ENCODE measurements at places on chromosomes 1 and 21.

- DNase-seq: no peak
These were observed 31.6 kb downstream of the ADARB1 start for GRCh38 chr21:45105906-45106485.

GRCh38 chr1:5720936-5721335 is 271.3 kb downstream of the NPHP4 start:
- no peak for DNase-seq

DNA sequence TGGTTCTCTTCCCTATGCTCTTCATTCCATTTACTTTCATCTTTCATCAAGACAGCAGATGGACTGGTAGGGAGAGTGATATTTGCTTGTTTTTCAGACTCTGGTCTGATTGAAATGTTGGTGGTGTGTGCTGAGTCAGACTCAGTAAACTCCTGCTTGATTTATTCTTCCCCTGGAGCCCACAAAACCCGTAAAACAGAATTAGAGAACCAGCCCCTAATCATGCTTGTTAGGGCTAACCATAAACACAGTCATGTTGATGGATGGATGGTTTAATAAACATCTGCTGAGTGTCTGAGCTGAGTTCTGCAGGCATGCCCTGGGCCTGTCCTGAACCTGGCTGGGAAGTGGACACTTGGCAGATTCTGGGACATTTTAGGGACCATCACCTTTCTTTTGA is 24.8 kb downstream of the NOS1AP start:
- DNase-seq: no peak

GRCh38 chr1:43962324-43962723 is 7.5 kb upstream of the DPH2 start:
- DNase-seq: no peak

DNA sequence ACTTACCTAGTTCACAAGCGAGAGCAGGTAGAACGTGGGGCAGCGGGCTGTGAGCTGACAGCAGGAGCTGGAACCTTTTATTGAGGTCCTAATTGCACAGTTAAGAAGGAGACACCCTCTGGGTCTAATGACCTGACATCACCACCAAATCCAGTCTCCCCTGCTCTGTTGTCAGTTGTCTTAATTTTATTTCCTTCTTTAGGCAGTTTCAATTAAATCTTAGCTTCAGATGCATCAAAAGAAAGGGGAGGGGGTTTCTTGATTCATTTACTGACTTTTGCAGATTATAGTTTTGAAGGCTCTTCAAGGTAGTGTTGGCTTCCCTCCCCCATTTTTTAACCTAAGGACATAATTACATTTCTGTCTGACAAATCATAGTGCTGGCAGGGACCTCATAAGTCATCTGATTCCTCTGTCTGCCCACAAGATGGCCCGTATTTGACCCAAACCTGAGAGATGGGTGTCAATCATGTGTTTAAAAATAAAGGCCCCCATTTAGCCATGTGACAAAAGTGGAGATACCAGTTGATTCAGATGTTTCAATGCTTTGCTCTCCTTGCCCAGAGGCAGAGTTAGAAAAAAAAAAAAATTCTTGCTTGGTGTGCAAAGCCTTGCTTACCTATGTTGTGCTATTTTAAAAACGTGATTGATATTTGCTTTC is at the start of gene TCHHL1:
TSS of gene TCHHL1 (minus strand) at position 51 of the 661 bp plus-strand sequence. CDS start 921 bp downstream, outside the sequence.
- no peak for DNase-seq

DNA sequence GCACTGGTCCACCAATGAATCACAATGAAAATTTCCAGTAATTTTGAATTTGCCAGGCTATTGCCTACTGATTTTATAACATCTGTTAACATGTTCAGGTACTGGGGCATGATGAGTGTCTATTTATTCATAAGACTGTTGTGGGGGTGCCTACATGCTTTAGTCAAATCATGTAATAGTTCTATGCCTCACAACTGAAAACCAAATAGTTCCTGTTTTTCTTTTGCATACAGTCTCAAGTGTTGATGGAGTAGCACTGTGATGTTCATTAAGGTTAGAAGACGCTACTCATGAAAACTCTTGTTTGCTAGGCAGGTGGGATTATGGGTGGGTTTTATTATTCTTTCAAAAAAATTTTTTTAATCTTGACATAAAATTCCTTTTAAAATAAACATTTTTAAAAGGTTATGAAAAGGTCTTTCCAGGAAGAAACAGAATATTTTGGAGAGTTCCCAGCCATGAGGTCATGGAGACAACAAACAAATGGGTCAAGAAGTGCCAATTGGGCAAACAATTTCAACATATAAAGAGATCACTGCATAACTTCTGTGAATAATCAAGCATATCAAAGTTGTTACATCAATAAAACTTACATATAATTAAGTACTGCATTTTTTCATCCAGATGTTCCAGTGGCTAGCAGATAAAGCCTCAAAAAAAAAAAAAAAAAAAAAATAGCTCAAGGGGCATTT is 40.2 kb upstream of the NHLH2 start:
- DNase-seq: no peak

GRCh38 chr1:18949686-18950400 is 6.6 kb downstream of the IFFO2 start:
- no peak for DNase-seq

GRCh38 chr1:116987256-116987555 is 14.4 kb upstream of the CD101 start:
- DNase-seq: peak; percentile 35

DNA sequence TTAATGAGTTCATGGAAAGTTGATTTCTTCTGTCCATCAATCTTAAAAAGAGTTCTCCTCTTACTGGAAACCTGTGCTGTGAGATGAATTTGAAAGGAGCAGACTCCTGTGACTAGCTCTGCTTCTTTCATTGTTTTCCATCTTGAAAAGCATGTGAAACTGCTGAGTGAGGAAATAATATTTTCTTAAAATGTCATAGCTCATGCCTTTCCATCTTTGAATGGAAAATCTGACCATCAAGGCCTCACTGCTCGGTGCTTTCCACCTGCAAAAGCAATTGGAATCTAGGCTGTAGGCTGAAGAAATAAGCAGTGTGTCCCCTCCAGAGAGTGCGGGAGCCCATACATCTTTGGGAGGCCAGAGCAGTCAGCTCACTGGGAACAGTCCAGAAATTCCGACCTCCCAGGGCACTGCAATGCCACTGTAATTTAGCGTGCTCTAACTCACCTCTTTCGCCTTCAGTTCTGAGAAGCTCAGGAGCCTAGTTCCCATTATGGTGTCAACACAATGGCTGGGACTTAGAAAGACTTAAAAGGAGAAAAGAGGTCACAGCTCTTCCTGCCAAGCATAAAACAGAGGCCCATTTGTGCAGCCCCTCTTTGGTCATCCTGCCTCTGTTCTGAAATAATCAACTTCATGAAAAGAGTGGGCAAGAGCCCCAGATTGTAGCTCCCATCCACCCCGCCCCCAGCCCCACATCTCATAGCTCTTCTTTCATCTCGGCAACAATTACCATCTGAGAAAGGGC is 50.4 kb upstream of the F3 start:
- no peak for DNase-seq

- no peak for DNase-seq
These were observed 19.6 kb downstream of the HSF2BP start for GRCh38 chr21:43639470-43640353.

- no peak for DNase-seq
These were observed 22.0 kb upstream of the DNASE2B start for GRCh38 chr1:84376000-84376910.

- DNase-seq: no peak
These were observed 26.6 kb downstream of the TENT5C start for GRCh38 chr1:117632269-117633067.

DNA sequence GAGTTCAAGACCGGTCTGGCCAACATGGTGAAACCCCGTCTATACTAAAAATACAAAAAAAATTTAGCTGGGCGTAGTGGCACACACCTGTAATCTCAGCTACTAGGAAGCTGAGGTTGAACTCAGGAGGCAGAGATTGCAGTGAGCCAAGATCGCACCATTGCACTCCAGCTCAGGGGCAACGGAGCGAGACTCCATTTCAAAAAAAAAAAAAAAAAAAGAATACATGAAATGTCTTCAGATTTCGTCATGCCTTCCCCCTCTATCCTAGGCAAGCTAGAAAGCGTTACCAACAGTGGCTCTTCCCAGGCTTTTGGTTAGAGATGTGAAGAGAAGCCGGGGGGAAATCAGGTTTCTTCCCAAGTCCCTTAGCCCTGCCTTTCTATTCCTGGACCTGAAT is 3.6 kb downstream of the TFF1 start:
- no peak for DNase-seq

DNA sequence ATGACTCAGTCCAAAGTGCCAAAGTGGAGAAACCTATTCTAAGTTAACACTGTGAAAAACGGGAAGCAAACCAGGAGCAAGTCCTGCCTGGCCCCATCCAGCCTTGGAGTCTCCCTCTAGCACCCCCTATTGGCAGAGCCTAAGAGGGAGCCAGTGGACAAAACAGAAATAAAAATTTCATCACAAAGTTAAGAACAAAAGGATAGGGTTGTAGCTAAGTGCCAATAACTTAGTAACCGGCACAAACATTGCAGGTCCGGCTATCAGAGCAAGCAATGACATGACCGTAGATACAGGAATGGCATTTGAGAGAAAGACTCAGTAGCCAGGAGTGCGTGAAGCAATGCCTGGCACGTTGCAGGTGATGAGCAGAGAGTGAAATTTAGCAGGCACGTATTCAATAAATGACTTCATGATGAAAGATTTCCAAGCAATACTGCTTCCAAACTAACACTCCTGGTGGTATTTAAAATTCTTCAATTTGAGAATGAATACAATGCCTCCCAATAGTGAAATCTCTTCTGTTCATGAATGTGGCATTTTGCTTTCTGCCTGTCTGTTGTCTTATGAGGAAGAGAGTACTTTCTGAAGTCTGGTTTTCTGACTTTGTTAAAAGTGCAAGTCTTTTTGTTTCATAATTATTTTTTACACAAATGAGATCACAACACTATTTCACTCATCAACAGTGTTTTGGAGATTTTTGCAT is 391.0 kb downstream of the OMA1 start:
- no peak for DNase-seq

- no peak for DNase-seq
These were observed 10.7 kb downstream of the IVL start for GRCh38 chr1:152919071-152919470.

DNA sequence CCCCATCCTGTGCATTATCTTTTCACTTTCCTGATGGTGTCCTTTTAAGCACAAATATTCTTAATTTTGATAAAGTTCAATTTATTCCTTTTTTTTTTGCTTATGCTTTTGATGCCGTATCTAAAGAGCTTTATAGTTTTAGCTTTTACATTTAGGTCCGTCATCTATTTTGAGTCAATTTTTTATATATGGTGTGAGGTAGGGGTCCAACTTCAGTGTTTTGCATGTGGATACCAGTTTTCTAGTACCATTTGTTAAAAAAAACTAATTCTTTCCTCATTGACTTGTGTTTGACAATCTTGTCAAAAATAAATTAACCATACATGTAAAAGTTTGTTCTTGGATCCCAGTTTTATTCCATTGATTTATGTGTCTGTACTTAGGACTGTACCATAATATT is 4.9 kb downstream of the MTF2 start:
- no peak for DNase-seq

Measured in stimulated activated CD4-positive, alpha-beta T cell treated with anti-CD3 and anti-CD28 coated beads, TNF-alpha, amount 100 ng/mL, for 1 hour (primary cell).